ENCODE measurements at places on chromosomes 7 and 10.

DNA sequence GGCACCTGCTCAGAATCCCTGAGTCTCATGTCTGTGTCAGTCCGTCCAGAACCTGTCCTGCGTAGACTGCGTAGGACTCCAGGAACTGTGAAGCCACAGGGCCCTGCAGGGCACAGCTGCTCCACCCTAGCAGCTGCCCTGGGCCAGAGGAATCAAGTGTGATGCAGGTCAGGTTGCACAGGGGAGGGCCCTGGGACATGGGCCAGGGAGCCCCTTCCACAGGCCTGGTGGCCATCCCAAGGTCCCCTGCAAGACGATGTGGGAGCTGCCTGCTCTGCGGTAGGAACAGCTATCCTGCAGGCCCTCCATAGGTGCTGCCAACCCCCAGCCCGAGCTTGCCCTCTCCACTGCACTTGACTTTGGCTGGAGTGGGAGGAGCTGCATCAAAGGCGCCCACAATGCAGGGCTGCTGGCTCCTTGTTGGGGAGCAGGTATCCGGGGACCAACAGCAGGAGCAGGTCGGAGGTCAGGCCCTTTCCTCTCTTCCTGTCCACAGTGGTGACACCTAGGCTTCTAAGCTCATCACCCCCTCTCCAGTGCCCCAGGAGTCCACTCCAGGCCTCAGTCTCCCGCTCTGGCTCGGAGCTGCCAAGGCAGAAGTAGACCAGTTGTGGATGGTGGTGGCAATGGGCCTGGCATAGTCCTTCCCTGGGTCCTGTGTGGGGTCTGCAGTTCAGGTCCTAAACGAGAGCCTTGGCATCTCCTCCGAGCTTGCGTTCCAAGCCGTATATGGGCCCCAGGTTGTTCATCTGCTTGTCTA is 149.1 kb downstream of the MAPK8 start:
- DNase-seq = no peak

DNA sequence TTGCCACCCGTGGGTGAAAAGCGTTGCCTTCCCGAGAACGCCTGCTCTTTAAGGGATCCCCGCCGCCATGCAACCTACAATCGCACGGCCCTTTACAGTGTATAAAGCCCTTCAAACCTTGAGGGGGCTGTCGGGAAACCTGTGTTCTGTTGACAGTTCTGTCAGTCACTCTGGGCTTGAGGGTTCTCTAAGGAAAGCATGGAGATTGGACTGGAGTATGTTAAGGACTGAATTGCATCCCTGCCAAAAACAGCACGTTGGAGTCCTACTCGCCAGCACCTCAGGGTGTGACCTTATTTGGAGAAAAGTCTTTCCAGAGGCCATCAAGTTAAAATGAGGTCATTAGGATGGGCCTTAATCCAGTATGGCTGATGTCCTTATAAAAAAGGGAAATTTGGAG is 70.6 kb downstream of the PFKFB3 start:
- DNase-seq = no peak

DNA sequence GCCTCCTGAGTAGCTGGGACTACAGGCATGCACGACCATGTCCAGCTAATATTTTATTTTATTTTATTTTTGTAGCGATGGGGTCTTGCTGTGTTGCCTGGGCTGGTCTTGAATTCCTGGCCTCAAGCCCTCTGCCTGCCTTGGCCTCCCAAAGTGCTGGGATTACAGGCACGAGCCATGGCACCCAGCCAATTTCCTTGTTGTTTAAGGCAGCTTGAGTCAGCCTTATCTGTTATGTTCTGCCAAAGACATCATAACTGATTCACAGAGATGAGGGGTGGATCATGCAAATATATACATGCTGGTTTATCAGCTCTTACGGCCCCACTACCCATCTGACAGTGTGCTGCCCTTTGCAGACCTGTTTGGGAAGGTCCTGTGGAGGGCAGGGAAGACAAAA is 826.7 kb downstream of the TYW1 start:
- no peak for DNase-seq

DNA sequence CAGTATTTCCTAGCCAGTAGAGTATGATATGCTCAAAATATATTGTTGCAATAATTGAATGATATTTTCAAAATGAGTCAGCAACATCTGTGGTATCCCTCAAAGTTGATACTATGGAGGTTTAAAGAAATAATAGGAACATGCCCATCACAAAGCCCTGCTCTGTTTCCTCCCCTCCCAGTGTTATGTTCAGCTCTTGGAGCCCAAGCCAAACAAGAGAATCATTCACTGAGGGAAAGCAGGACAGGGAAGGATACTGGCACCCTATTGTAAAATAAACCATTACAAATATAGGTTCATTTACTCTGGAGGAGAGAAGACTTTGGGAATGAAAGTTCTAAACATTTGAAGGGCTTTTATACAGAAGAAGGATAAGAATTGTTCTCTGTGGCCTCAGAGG is 37.6 kb downstream of the SORCS3 start:
- no peak for DNase-seq

DNA sequence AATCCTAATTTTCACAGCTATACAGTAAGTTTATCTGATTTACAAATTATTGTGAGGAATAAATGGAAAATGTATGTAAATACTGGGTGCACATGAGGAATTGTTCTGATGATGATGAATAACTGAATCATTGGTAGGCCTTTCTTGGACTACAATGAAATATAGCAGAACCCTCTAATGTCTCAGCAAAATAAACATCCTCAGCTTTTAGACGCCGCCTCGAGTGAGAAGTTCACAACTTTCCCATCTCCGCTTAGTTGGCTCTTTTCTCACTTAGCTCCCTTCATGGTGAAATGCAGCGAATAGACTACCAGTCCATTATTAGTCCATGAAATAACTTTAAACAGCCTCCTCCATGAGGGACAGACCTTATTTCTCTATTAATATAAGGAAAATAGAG is 182.3 kb downstream of the BICC1 start:
- DNase-seq = no peak

DNA sequence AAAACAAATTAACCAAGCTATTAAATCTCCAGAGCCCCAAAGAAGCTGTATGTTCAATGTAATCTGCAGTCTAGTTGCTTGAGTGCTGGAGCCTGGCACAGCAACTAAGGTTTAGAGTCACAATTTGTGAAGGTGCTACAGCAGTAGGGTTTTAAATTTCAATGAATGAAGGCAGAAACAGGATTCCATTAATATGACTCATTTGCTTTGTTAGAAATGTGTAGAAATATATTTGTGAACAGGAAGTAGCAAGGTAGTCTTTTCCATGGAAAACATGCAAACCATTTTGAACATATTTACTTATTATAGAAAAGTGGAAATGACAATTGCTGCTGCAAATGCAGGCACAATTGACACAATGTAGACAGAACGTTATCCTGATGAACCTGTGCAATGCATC is 149.0 kb upstream of the STEAP4 start:
- DNase-seq = no peak

GRCh38 chr7:87231711-87232110 is 12.2 kb upstream of the TMEM243 start:
- DNase-seq = no peak

DNA sequence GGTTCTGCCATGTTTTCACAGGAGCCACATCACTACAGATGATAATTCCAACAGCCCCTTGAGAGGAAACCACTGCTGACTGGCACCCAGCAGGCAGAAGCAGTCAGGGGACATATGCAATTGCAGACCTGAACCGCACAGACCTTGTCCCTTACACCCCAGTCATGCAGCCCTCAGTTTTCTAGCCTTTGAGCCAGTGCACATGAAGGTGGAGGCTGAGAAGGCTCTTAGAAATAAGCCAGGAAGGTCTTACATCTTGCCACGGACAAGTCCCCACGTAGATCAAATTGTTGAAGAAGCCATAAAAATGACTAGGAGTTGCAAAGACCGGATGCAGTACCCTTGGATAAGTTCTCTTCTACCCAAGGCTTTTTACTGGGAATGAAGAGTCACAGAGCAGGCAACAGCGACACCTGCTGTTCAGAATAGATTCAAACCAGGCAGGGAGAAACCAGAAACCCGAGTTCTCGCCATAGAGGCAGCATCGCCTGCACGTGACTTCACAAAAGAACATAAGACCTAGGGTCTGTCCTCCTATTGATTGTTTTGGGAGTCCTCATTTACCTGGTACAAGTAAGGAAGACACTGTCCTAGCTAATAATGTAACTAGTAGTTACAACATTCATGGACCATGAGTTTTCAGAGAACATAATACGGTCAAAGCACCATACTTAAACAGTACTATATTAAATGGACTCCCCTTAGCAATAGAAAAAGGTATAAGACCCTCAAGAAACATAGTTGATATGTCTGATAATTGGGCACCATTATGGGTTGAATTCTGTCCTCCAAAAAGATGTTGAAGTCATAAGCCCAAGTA is 11.1 kb downstream of the STEAP1B start:
- no peak for DNase-seq

DNA sequence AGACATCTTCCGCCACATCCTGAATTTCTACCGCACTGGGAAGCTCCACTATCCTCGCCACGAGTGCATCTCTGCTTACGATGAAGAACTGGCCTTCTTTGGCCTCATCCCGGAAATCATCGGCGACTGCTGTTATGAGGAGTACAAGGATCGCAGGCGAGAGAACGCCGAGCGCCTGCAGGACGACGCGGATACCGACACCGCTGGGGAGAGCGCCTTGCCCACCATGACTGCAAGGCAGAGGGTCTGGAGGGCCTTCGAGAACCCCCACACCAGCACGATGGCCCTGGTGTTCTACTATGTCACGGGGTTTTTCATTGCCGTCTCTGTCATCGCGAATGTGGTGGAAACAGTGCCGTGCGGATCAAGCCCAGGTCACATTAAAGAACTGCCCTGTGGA is 1.9 kb downstream of the KCND2 start:
- no peak for DNase-seq

Data from AG09309 (cell line).